ENCODE measurements at places on chromosomes 4 and X.

DNA sequence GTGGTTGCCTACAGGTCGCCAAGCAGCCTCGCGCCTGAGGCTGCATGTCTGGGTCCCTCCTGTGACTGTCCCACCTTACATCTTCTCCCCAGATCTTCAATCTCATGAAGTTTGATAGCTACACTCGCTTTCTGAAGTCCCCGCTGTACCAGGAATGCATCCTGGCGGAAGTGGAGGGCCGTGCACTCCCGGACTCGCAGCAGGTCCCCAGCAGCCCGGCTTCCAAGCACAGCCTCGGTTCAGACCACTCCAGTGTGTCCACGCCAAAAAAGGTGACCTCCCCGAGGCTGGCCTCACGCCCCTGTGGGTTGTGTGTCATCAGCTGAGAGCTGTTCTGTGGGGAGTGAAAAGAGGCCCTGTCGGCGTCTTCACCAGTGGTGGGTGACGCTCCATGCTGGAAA, 24.9 kb upstream of the HGFAC start:
- DNase-seq, result no peak

DNA sequence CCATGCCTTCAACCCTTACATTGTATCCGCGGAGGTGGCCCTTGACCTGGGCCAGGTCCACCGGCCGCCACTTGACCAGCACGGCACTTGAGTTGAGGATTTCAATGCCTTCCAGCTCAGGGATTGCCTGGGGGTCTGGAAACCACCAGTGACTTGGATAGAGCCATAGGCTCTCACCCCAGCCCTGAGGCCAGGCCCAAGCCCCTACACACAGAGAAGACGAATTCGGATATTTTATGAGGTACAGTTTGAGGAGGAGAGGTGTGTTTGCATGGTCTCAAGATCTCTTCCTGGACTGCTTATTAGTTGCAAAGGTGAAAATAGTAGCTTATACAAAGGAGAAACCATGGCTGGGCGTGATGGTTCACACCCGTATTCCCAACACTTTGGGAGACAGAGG, 20.3 kb downstream of the L1CAM start:
- no peak for DNase-seq

- no peak for DNase-seq
These were observed 109.3 kb upstream of the NUDT6 start for GRCh38 chr4:123031664-123032063.

DNA sequence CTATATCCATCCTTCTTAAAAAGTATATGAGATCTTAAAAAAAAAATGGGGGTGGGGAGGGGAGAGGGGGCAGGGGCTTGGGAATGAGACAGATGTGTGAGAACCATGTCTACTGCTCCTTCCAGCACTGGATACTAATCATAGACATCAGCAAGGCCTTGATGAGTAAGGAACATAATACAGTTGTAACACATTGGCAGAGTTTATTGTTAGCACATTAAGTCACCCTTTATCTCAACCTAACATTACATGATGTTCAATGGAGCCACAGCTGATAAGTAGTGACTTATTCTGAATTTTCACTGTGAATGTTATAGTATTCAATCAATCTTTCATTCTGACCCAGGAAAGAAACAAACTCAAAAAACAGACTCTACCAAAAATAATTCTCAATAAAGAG, 47.3 kb upstream of the KCNE5 start:
- DNase-seq, result no peak

GRCh38 chr4:33149658-33150524, 2429.7 kb downstream of the PCDH7 start:
- no peak for DNase-seq

GRCh38 chrX:27608671-27609070, 18.5 kb downstream of the DCAF8L2 start:
- no peak for DNase-seq

GRCh38 chr4:1872870-1873269, 1.7 kb downstream of the NSD2 start:
- no peak for DNase-seq

- no peak for DNase-seq
These were observed 38.8 kb upstream of the STIM2 start for GRCh38 chr4:26821677-26822503.

GRCh38 chrX:88135735-88136134, 611.3 kb upstream of the CPXCR1 start:
- no peak for DNase-seq

DNA sequence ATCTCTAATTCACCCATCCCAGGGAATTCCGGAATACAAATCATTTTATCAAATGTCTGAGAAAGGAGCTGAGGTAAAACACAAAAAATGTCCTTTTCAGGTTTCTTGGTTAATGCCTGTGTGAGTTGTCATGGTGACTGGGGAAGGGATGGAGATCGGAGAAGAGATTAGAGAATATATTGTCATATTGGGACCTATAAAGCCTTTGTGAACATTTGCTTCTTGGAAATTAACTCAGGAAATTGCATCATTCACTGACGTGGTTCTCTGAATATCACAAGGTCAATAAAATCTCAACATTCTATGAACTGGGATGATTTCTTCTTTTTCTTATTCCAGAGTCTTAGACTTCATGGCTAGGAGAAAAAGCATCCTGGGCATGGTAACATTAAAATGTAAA, 174.8 kb upstream of the GLRA2 start:
- DNase-seq, result no peak

DNA sequence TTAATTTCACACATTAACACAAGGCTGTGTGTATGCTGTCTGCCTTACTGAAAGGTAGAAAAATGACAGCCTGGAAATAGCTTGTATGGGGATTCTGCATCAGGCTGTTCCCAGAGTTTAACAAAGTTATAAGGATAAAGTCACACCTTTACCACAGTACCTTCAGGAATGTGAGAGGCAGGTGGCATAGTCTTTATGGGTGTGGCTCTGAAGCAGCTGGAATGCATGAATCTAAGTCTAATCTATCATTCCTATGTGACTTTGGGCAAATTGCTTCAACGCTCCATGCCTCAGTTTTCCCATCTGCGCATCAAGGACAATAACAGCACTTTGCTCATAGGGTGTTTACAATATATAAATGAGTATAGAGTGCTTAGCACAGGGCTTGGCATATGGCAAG, 84.2 kb upstream of the EGFL6 start:
- DNase-seq, result no peak

DNA sequence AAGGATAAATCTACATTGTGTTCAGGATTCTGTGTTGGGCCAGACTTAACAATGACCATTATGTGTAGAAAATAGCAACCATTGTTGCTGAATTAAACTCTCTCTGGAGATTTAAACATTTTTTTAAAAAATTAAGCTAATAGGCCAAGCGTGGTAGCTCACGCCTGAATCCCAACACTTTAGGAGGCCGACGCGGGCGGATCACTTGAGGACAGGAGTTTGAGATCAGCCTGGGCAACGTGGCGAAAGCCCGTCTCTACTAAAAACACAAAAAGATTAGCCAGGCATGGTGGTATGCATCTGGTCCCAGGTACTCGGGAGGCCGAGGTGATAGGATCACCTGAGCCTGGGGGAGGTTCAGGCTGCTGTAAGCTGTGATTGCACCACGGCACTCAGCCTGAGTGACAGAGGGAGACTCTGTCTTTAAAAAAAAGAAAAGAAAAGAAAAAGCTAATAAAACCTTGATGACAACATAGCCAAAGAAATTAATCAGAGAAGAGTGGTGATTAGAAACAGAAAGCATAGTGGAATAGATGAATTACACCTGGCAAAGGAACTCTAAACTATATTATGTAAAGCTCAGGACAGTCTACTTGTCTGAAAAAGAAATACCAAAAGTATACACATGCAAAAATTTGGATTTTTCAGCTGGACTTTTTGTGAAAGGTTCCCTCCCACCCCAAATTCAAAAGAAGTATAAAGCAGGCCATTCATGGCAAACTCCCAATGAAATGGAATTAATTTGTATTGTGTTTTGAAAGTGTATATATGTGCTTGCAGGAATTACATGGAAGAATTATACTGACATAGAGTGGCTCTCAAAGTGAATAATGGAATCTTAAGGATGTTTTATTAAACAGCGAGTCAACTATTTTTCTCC, 21.9 kb downstream of the PLS3 start:
- DNase-seq, result no peak

- no peak for DNase-seq
These were observed 16.5 kb upstream of the SMIM14 start for GRCh38 chr4:39655211-39655610.

GRCh38 chrX:16333453-16333852, 166.2 kb downstream of the MAGEB17 start:
- DNase-seq, result no peak

DNA sequence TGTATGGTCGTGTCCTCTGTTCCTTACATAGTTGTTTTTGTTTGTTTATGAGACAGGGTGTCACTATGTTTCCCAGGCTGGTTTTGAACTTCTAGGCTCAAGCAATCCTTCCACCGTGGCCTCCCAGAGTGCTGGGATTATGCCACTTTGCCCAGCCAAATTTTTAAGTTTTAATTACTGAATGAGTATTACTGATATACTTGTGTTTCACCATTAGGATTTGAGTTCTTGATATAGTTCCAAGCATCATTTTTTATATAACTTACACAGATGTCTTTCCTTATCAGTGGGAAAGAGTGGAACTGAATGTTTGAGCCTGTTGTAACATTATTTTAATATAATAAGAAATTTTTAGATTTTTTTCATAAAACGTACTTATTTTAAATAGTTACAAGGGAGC, 20.4 kb downstream of the TMEM165 start:
- DNase-seq, result no peak

GRCh38 chrX:47482512-47483305, at the start of gene ZNF41:
ZNF41 (minus strand) TSS chrX:47483222; CDS start chrX:47467481, 15,741 bp downstream.
- DNase-seq, result peak; percentile 59

DNA sequence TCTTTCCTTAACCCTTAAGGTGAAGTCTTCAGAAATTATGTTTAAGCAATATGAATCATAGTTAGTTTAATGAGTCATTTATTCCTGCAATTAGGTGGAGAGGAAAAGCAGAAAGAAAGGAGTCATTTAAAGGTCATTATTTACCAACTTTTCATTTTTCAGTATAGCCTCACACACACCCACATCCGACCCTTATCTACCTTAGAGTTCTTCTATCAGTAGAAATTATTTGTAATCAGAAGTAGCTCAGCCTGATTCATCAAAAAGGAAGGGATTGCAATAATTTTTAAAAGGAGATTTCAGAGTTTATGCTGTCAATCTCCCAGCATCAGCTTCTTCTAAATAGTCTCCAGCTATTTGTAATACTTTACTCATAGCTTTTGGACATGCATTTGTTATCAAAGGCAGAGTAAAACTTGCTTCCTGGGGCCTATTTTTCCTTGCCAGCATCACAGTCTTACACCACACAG, 5.9 kb downstream of the ANXA10 start:
- DNase-seq, result no peak

DNA sequence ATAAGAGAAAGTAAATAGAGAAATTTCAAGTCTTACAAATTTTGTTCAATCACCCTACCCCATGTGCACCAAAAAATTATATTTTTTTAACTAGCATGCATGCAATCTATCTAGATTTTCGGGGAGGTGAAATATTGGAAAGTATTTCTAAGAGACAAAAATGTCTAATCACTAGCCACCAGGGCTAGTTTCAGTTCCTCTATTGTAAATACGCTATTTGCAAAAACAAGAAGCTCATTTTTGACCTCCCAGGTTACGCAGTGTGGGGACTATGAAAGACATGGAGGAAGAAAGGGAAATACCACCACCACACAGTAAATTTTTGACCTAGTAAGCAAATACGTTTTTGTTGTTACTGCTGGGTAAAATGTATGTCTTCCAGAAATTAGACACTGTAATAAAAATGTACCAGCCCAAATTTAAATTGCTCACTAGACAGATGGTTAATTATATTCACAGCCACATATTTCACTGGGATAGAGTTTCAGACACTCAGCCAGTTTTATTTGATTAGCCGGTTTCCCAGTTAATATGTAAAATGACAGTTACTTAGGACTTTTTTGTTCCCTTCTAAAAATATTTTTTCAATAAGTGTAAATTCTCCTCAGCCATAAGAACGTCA, 2.2 kb downstream of the NEXMIF start:
- DNase-seq, result no peak

- no peak for DNase-seq
These were observed 56.9 kb downstream of the MAD2L1 start for GRCh38 chr4:120009731-120010130.

GRCh38 chr4:151670843-151671242, 90.0 kb downstream of the GATB start:
- DNase-seq, result no peak

DNA sequence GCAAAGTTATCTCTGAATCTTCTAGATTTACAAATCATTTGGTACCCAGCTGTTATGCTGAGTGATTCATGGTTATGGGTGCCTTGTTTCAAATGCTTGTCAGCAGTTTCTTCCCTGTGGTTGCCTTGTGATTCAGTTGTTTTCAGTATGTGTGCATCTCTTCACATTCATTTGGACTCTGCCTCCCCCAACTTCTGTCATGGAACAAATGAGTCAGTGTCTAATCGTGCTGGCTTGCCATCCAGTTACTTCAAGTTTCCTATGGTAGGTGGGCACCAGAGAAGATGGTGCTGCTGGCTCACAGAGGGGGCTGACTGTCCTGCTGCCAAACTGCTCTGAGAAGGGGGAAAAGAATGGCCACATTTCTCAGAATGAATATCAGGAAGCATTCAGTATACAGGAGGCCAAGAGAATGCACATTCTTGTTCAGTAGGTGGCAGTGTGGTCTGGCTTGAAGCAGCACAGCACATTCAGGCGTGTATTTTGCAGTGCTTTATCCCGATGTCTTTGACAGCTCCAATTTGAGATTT, 260.9 kb downstream of the GLUD2 start:
- peak; percentile 69 for DNase-seq

DNA sequence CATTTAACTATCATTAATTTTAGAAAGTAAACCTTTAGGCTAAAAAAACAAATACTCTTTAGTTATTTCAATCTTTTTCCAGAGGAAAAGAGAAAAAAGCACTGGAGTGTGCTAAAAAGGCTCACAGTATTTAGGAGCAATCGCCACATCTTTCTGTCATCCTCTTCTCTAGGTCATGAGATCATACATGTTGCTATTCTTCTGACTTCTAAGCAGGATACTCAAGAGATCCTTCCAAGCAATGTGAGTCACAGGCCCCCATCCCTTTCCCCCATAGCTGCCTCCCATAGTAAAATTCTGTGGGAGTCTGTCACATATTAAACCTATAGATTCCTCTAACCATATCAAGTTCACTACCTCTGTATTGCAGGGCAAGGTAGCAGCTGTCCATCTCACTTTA, 7.7 kb downstream of the EDNRA start:
- DNase-seq, result no peak

GRCh38 chrX:39551762-39552161, 546.0 kb downstream of the BCOR start:
- no peak for DNase-seq

GRCh38 chr4:80197601-80198440, 518 bp downstream of the PRDM8 start:
- DNase-seq, result no peak

GRCh38 chr4:11593576-11594116, 165.0 kb upstream of the HS3ST1 start:
- no peak for DNase-seq

- DNase-seq, result no peak
These were observed 48.8 kb downstream of the CLDN34 start for GRCh38 chrX:10015723-10016518.

All from anterior cingulate cortex (tissue), 58 donors.